ENCODE measurements at places on chromosomes 4 and X. TPM values are rescaled to one million over a fixed set of nuclear protein-coding genes. Genes with fewer than 3 reads are reported as not detected.

- DNase-seq = no peak
Observed at GRCh38 chr4:57199267-57199666, 89.1 kb upstream of the IGFBP7 start.

DNA sequence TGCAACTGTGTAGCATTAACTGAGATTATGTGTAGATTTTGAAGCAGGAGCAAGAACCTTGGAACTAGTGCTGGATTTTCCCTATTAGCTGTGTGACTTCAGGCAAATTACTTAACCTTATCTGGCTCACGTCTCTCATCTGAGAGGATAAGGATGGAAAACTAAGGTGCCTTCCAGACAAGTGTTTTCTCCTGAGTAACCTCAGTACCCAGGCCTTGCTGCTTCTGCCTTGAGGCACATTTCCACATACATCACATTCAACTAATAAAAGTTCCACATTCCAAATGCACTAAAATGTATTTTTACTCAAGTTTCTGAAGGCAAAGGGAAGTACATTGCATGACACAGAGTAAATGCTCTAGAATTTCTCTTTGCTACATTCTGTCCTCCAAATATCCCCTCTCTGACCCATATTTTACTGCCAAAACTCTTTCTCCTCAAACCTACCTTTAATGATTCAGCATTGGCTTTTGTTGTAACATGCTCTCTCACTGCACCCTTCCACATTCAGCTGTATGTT lies 195.4 kb upstream of the ADGRL3 start:
- DNase-seq = no peak

- DNase-seq = peak; percentile 10
Observed at GRCh38 chrX:38142610-38143009, 78.1 kb downstream of the SRPX start.

The EREG gene
- 0.68 TPM for total RNA-seq

DNA sequence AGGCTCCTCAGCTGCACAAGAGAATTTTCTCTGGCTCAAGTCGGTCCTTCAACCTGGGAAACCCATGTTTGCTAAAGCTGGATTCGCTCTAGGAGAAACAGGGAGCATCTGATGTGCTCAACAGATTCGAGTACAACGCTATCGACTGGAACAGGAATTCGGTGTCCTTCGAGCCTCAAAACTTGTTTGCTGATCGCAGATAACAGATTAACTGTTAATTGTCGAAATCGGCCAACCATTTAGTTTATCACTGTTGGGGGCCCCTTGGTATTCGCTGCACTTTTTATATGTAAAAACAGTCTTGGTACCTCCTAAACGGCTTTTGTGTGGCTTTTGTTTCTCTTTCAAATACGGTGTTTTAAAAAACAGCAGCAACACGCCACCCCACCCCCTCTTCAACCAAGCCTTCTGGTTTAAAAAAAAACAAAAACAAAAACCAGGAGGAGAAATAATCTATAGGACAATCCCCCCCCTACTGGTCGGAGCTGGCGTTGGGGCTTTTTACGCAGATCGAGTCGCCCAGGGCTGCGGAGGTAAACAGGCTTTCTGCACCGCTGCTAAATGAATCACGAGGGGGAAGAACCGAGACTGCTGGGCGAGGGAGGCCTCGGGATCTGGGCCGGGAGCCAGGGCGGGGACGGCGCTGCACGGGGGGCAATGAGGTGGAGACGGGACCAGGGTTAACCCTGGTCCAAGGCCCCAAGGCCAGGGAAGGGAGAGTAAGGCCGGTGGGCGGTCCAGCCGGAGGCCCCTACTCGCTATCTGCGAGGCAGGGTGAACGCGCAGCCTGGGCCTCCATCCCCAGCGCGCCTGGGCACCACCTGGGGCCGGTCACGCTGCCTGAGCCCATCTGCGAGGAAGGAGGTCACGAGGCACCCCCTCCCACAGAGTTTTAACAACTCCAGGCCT lies 71.7 kb upstream of the BCOR start:
- DNase-seq = no peak

DNA sequence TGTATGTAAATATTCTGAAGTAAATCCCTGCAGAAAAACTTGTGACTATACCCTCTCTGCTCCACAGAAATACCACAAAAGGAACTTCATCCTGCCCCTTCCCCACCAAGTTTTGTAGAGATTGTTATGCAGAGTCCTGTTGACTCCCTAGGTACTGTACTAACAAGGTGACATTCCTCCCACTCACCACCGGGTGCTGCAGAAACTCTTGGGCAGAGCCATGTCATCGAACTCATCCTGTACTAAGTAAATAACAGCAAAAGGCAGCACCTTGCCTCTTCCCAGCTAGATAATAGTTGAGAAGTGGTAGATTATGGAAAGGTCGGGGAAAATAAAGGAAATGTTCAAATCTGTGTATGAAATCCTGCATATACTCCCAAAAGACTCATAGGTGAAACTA lies 233.3 kb downstream of the STPG2 start:
- DNase-seq = no peak

DNA sequence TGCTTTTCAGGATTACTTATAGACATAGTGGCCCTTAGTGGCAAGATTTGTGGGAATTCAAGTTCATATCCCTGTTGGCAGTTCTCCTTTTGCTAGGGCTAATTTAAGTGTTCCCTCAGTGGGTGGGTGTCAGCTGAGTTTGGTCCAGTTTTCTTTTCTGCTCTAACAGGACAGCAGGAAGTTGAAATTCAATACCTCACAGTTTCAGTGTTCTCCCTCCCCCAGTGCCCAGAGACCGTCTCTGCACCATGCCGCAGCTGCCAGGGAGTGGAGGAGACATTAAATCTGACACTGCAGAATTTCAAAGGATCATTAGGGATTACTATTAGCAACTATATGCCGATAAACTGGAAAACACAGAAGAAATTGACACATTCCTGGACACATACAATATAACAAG lies 50.7 kb downstream of the UBE2NL start:
- no peak for DNase-seq

GRCh38 chr4:141127884-141128283 lies 5.4 kb downstream of the RNF150 start:
- no peak for DNase-seq

The ASB12 gene
- total RNA-seq = 0.20 TPM

The AFM gene
- total RNA-seq = not detected

DNA sequence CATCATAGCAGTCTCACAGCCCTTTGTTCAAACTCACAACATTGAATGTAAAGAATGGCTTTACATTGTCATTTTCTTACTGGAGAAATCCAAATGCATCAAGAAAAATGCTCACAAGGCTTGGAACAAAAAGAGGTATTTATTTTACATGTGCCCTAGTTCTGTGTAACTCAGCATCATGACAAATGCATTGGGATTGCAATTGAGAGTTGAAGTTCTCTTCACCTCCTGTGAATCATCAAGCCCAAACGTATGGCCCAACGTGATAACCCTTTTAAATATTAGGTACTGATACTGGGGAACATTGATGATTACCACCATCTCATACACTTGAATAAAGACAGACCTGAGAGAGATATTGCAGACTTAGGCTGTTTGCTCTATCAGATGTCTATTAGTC lies 61.6 kb downstream of the GASK1B start:
- DNase-seq = no peak

The UCP1 gene
- total RNA-seq = not detected

DNA sequence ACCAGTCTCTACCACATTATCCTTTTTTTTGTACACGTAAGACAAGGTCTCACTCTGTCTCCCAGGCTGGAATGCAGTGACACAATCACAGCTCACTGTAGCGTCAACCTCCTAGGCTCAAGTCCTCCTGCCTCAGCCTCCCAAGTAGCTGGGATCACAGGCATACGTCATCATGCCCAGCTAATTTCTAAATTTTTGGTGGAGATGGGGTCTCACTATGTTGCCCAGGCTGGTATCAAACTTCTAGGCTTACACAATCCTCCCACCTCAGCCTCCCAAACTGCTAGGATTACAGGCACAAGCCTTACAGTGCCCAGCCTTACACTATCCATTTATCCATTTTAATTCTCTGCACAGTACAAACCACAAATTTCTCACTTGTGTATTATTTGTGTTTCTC lies 58.0 kb downstream of the CLOCK start:
- no peak for DNase-seq

- DNase-seq = no peak
Observed at GRCh38 chrX:106706466-106706865, 20.0 kb upstream of the RNF128 start.

DNA sequence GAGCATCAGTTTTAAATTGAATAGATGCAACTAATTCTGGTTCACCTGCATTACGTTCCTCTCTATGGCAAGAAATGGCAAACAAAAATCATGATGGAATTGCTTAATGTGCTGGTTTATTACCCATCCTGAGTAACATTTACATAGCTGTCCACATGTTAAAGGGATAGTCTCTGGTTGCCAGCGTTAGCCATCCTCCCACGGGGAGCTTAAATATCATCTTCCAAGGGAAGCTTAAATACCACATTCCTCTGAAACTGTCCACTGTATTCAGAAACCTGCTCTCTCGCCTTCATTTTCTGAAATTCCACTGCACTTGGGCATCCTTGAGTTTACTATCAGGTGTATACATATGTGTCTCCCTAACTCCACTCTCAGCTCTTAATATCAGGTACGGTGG lies 586.6 kb downstream of the TLL1 start:
- no peak for DNase-seq

Data from left lung (tissue), 14 donors.